CD8-positive, alpha-beta T cell (primary cell): ENCODE measurements at places on chromosomes 13 and 19. TPM values are rescaled to one million over a fixed set of nuclear protein-coding genes. Genes with fewer than 3 reads are reported as not detected.

GRCh38 chr19:53511933-53512374, 26.0 kb upstream of the ZNF331 start:
- peak; percentile 52 for DNase-seq

GRCh38 chr19:54191011-54191810, at the start of gene TSEN34:
Gene TSEN34, plus strand, starts transcription at chr19:54191308. Its CDS starts 57 bp downstream, at chr19:54191365.
- DNase-seq: peak; percentile 94

DNA sequence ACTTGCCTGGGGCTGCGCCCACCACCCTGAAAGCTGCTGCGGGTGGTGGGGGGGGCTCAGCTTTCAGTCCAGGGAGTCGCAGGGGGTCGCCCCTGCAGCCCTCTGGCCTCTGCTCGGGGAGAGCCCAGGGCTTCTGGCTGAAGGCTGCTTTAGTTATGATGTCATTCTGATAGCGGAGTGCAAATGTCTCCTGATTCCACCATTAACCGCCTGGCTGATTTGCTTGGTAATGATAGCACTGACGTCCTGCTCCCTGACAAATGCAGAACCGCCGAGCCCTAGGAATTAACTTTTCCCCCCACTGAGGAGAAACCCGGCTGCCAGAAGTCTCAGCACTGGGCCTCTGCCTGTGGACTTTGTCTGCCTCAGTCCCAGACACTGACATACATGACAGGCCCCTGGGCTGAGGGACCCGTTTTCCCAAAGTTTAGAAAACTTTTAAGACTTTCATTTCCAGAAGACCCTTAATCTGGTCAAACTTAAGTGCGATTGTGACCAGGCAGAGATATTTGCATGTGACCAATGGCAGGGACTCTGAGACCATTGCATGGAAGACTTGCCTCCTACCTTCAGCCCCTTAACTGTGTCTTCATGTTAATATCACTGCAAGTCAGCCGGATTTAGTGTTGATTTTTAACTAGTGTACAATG, 142.5 kb upstream of the ZNF536 start:
- DNase-seq: no peak

- DNase-seq: no peak
Observed at GRCh38 chr13:106417467-106418110, 117.9 kb downstream of the EFNB2 start.

OR10H1 gene
- not detected for total RNA-seq

ZSCAN1 gene
- total RNA-seq: not detected

KLK15 gene
- not detected for total RNA-seq
